NCI-H524 (cell line): ENCODE measurements at places on chromosomes 12 and 14.

DNA sequence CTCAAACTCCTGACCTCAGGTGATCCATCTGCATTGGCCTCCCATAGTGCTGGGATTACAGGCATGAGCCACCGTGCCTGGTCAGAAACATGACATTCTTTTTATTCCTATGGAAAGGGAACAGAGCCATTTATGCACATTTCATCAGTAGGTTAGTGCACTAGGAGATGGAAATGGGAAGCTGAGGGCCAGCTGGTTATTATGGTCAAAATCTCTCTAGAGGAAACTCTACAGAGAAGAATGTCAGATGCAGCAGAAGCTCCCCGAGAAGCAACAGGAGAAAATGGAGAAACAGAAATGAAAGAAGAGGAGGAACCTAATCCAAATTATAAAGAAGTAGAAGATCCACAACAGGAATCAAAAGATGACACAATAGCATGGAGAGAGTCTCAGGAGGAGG, 2.7 kb downstream of the CFAP251 start:
- DNase-seq: no peak

DNA sequence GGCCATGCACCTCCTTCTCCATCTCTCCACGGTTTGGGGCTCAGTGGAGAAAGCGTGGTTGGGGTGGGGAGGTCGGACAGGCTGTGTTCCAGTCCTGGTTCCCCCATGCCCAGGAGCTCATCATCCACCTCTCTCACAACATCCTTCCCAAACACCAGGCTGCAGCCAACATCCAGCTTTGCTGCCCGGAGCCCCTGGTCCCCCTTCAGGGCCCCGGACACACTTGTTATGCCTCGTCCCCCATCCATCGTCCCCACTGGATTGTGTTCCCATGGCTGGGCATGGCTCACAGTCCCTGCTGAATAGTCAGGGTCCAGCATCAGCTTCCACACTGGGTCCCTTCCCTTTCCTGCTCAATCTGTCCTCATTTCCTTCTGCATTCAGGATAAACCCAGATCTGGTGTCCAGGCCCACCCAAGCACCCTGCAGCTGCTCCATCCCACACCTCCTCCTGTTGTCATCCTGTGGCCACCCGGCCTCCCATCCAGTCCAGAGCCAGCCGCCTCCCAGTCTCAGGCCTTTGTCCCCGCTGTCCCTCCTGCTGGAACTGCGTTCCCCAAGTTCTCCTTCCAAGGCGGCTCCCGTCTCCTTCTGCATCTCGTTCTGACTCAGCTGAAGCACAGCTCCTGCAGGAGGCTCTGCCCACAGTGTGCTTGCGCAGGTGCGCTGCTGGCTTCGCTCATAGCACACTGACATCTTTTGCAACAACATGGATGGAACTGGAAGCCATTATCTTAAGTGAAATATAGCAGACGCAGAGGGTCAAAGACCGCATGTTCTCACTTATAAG, 211.4 kb upstream of the RTL1 start:
- DNase-seq: no peak

DNA sequence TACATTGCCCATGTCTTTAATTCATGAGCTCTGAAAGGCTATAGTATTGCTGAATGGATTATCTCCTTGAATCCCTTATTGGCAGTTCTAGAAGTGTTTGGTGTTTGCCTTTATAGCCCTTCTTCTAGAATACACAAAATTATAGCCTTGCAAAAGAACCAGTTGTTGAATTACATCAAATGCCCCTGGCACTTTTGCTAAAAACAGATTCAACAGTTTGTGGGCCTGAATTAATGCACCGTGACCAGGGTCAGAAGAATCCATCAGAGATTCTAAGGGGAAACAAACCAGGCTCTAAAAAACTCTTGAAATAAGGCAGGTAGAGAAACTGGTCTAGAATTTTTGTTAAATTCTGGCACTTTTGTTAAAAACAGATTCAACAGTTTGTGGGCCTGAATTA, 197.8 kb downstream of the SOX5 start:
- no peak for DNase-seq

GRCh38 chr12:81294325-81295190, 216.7 kb downstream of the ACSS3 start:
- DNase-seq: no peak
